Stimulated activated memory B cell treated with anti-CD40 and anti-IgM and Interleukin-4, amounts not matched to agents 10 μg/mL and 1 μg/mL and 100 μg/mL, for 72 hours (primary cell): ENCODE measurements at places on chromosomes 7 and 10.

DNA sequence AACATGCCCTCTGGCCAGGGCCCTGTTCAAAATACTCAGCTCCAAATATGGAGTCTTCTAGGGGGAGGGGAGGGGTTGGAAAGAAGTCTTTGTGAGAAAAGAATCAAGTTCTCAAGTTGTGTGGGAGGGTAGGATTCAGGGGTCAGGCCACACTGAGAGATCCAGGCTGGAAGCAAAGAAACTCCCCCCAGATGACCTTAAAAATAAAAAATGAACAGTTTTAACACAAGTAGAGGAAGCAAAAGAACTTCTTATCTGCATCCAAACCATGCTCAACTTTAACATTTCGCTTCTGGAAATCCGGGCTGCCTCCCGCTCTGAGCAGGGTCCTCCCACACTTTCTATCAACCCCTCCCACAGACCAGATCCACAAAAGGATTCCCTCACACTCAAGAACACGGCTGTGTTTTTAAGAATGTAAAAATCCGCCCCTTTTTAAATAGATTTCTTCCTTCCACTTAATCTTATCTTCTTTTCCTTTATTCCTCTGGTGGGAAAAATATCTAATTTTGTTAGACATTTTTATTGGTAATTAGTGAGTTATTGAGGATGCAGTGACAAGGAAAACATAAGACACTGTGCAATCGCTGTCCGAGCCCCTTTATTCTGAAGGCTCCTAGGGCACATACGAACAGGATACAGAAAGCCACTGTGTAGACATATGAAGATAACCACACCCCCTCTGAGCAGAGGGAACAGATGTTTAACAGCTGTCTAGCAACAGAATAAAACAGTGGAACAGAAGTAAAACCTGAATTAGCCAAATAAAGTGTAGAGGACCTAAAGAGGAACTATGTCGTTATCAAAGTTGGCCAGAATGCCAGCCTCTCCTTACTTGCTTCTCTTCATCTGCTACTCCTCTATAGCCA is 43.8 kb downstream of the CYTH3 start:
- peak; percentile 68 for ATAC-seq

DNA sequence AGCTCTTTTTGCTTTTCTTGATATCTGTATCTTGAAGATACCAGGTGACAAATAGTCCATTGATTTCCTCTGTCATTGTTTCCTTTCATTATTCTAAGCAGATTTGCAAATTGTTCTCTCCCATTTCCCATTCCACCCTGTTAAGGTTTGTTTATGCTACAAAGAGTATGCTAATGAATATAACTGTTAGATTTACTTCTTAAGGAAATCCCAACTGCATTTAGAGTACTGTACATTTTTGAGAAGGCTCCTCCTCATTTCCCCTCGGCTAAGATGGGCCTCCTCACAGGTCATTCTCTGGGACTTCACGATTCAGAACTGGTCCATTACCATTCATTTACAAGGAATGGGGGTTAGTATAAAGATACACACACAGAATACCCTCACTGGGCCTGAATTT is 15.6 kb downstream of the AUTS2 start:
- no peak for ATAC-seq

- no peak for ATAC-seq
Observed at GRCh38 chr7:13231216-13231615, 543.8 kb downstream of the ARL4A start.

DNA sequence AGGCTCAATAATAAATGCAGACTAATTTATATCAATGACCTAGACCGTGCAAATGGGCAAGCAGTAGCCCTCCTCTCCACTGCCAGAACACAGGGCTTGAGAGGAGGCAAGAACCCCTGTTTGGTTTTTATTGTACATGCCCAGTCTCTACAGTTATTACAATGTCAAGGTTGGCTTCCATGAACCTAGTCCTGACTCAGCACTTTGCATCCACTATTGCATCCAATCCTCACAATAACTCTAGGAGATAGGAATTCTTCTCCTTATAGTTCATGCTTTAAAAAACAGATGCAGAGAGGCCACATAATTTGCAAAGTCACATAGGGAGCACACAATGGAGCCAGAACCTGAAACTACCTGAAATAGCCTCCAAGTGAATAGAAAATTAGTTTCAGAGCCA is 7.0 kb upstream of the COL13A1 start:
- ATAC-seq, result no peak

DNA sequence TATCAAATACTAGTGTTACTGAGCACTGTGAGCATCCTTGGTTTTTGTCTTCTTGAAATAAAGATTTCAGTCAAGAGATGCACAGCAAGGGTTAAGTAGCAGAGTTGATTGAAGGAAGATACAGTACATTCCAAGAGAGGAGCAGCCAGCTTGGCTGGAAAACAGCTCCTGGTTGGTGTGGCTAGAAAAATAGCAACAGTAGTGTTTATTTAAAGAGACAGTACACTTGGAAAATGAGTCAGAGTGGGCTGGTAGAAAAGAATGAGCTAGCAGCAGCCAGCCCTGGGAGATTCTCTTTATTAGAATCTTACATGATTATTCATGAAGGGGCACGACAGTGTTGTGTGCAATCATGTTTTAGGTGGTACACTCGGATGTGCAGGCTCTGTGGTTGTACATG is 1016.4 kb upstream of the SORCS1 start:
- no peak for ATAC-seq

GRCh38 chr10:33335551-33335800 is 1.0 kb upstream of the NRP1 start:
- ATAC-seq, result no peak

DNA sequence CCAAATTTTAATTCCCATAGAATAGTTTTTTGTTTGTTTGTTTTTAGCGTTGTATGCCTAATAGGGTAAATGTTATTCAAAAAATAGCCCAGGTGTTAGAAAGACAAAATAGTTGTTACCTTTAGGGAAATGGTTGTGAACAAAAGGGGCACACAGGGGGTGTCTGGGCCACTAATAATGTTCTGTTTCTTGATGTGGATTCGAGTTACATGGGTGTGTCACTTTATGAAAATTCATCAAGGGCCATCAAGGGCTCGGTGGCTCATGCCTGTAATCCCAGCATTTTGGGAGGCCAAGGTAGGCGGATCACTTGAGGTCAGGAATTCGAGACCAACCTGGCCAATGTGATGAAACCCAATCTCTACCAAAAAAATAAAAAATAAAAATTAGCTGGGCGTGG is 531.8 kb upstream of the C7orf33 start:
- no peak for ATAC-seq

- ATAC-seq, result no peak
Observed at GRCh38 chr10:29120216-29120615, 168.7 kb upstream of the LYZL1 start.

- ATAC-seq, result no peak
Observed at GRCh38 chr7:47180516-47180826, 401.4 kb downstream of the TNS3 start.

- no peak for ATAC-seq
Observed at GRCh38 chr10:64037071-64037661, 516.0 kb downstream of the REEP3 start.

- ATAC-seq, result no peak
Observed at GRCh38 chr7:123824754-123825067, 20.3 kb upstream of the HYAL4 start.

DNA sequence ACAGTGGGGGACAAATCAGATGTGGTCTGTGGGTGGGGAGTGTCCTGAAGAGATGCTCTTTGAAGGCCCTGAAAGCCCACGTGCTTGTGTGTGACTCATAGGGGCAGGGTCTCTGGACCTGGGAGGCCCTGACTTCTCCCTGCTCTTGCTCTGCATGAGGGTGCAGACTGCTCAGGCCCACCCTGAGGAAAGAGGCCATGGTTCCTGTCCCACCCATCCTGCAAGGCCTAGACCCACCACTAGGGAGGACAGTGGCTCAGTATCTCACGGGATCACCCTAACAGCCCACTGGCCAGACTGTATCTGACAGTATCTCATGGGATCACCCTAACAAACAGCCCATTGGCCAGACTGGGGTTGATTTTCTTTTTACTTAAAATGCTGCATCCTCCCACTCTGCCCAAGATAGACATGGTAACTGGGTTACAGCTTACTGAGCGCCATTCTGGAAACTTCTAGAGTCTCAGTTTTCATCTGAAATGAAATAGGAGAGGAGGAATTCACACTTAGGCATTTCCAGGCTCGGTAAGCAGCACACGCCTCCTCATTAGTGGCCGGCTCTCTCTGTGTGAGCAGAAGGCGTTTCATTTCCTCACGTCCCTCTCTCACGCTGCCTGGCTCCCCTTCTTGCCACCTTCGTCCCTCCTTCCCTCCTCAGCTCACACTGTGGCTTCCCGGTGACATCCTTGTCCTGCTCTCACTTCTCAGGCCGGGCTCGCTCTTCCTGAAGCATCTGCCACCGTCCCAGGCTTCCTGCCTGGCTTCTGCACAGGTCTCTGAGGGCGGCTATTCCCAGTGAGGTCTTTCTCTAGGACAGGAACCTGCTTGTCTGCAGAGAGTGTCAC is 242.6 kb downstream of the GLRX3 start:
- no peak for ATAC-seq

DNA sequence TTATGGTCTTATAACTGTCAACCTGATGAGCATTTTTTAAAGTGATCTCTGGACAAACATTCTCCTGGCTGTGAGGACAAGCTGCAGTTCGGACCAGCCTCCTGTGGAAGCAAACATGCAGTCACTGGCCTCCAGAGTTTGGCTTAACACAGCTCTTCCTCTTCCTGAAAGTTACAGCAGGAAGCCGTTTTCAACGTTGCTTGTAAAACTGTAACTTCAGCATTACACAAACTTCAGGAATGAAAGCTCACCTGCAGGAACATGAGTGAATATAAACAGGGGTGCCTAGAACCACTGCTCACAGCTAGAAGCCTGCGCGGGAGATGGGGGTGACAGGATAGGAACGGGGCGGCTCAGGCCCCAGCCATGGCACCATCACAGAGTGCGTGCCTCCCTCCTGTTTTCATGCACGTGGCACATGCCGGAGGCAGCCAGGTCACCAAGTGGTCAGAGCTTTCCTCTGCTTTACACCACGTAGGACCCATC is 292.9 kb upstream of the PITRM1 start:
- no peak for ATAC-seq

GRCh38 chr10:89163265-89163995 is 43.7 kb downstream of the CH25H start:
- ATAC-seq, result peak; percentile 90

GRCh38 chr7:78535655-78536054 is 737.1 kb downstream of the PHTF2 start:
- no peak for ATAC-seq

DNA sequence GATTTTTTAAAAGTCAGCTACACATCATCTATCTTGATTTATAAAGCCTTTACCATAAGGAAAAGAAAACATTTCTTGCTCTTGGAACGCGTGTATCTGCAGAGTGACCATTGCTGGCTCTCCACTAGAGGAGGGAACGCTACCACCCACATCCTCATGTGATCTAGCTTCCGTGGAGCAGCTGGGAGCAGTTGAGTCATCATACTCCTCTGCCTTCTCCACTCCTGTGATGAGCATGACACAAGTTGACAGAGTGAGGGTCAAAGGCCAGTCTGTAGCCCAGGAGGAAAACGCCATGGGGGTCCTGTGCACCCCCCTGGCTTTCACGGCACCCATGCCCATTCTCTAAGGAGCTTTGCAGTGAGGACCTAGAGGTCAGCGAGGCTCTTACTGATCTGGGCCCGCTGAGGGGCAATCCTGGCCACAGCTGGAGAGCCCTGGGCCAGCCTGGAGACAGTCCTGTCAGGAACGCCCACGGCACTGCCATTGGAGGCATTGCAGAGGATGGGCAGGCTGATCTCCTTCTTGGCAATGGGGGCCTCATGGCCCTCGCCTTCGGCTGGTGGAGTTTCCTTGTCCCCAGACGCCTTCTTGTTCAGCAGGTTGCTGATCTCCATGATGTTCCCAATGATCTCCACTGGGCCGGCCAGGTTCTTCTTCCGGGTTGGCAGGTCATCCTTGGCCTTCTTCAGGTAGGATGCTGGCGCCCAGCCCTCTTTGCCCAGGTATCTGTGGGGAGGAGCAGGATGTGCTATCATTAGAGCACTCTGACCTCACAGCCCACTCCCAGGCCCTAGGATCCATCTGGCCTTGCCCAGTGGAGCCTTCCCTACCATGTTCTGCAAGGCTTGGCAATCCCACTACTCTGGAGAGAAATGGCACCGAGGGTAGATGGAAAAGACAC is 119.2 kb downstream of the NEURL1 start:
- no peak for ATAC-seq

DNA sequence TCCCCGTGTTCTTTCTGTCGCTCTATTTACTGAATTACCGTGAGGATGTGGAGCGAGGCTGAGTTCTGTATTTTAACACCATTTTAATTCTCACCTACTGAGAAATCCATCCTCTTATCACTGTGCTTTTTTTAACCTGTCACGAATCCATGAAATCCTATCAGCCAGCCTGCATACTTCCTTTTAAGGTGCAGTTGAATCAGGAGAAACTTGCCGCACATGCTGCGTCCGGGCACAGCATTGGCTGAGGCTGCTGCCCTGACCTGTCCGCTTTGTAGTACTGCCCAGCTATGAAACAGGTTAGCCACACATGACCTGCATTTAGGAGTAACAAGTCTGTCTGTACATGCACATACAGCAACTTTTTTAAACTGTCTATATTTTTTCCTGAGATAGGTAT is 82.5 kb downstream of the EGFR start:
- ATAC-seq, result no peak

DNA sequence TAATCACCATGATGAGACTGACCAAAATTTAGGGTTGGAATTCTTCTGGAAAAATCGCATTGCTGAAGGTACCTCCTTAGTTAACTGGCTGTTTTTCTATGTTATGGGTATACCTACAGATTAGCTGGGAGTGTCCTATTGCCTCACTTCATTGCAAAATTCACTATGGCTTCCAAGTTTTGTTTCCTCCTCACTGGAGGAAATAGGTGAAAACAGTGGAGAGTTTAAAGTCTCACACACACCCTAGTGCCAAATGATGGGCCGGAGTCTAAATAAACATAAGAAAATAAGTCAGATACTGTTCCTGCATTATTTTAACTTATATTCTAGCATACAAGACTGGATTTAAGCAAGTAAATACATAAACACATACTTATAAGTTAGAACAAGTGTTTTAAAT is 98.2 kb downstream of the AHR start:
- ATAC-seq, result no peak

- ATAC-seq, result no peak
Observed at GRCh38 chr7:5671046-5671445, 110.4 kb downstream of the RNF216 start.

DNA sequence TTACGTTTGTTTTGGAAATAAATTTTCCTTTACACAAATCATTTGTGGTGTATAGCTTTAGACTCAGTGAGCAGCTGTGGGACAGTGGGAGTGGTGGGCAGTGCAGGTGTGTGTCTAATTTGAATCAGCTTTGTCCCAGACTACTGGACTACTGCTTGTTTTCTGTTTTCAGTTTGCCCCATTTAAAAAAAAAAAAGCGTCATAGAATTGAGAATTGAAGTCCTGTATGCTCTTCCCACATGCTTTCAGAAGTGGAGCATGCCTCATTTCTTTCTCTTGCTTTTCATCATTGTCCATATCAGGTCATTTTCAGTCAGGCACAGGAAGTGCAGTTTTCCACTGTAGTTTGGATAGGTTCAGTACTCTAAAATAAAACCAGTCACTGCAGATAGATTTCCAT is 66.1 kb downstream of the SHH start:
- peak; percentile 60 for ATAC-seq
